NCI-H526 treated with DMSO at 0.1 percent for 48 hours (cell line): ENCODE measurements at places on chromosomes 5 and 9.

GRCh38 chr9:107868186-107868585 is 378.6 kb upstream of the KLF4 start:
- DNase-seq = no peak

DNA sequence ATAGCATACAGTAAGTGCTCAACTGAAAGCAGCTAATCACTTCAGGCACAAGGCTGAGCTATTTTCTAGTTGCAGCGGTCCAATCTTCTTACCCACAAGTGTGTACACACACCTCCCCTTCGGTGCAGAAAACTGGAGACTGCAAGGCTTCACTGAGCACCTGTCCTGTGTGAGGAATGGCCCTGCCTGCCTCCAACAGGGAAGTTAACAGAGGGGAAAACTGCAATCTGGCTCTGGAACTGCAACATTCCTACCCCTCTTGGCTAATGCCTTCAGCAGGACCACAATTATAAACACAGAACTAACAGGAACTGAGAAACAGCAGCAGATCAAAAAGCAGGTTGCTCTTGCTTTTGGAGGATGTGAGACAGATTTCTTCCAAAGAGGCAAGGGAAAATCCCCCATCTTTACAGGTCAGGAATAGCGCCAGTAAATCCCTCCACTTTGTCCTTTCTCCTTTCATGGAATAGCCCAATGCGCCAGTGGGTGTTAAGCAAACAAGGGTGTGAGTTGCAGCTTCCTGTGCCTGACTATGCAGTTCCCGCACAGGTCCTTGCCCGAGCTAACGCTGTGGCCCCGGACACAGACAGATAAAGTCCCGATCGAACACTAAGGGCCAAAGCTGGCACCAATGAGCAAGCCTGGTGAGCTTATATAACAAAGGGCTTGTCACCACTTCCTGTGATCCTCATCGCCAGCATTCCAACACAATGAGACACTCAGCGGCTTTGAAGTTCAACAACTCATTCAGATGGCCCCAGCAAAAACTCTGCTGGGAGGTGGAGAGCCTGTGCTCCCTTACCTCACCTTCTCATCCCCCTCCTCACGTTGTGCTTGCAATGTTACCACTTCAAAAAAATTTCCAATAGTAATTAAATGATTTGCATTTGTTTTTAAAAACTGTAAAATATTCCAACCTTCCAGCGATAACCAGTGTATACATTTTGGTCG is 21.5 kb downstream of the SHB start:
- DNase-seq = no peak

- no peak for DNase-seq
Observed at GRCh38 chr5:141623186-141623585, 4.4 kb upstream of the DIAPH1 start.

GRCh38 chr5:177455661-177456590 is 9.3 kb downstream of the PRR7 start:
- peak; percentile 43 for DNase-seq

DNA sequence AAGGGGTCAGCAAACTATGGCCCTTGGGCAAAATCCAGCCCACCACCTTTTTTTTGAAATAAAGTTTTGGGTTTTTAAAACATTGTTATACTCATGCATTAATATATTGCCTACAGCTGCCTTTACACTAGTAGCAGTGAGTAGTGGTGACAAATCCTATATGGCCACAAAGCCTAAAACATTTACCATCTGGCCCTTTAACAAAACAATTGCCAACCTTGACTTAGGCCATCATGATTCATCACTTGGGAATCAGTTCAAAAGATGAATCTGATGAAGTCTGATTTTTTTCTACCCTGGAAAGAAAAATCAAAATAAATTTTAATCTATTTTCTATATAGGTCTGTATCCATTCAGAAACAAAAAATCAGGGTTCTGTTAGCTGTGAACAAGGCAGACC is 484.9 kb downstream of the BNC2 start:
- DNase-seq = no peak

DNA sequence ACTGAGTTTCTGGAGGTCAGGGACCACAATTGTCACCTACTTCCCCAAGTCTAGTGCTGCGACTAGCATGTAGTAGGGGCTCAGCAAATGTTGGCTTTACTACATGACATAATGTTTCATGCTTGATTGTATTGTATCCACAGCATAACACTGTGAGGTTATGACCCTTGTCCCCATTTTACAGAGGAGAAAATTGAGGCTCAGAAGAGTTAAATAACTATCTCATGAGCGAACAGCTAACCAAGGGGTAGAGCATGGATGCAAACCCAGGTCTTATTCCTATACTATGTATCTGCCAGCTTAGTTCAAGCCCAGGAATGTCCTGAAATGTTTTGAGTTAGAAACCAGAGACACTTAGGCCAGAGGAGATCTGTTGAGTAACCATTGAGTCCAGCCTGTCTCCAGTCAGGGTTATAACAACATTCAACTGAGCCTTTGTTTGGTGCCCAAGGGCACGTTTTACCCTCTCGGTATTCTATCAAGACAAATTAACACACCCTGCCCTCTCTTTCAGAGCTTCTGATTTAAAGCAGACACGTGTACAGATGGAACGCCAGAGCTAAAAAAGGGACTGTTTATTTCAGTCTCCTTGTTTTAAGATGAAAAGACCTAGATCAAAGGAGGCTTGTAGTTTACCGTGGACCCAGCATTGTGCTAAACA is 16.5 kb downstream of the ANGPTL2 start:
- DNase-seq = no peak

DNA sequence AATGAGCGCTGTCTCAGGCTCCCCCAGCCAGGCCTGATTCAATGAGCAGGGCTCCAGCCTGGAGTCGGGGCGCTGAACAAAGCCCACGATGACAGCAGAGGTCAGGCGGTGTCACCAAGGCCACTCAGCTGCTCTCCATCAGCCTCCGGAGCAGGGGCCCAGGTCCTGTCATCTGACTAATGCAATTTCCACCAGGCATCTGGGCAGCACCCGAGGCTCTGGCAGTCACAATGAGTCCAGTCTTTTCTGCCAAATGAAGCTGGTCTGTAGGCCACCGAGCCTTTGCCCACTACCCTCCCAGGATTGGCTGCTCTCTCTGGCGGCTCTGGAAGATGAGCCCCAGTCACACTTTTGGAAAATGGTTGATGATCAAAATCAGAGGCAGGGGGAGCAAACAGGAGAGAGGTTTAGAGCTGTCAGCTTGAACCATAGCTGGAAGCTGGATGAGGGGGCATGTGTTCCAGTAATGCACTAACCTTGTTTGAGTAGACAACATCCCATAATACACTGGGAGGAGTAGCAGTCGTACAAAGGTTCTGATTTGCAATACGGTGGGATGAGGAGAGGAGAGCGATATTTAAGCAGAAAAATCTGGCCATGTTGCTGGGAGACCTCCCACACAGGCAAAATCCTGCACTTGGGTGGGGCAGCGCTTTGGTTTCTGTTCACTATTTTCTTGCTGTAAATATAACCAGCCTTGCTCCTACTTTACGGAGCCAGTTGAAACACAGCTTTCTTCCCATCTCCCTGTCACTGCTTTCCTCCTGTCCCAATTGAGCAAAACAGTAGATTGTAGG is 306.4 kb upstream of the PANK3 start:
- DNase-seq = no peak

DNA sequence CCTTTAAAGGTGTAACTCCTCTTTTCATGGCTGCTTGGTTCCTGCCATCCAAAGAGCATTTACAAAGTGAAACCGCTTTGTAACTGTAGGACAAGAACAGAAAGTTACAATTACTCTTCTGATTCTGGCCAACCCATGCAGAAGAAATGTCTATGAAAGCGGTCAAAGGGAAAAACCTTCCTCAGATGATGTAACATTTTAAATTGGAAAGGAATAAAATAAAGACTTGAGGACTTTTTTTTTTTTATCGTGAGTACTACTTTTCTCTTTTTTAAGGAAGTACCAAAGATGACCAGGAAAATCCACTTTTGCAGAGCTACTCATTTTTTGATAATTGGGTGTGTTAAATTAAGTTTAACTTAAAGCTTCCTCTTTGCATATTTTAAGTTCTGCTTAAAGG is 13.0 kb upstream of the C9orf72 start:
- DNase-seq = no peak

DNA sequence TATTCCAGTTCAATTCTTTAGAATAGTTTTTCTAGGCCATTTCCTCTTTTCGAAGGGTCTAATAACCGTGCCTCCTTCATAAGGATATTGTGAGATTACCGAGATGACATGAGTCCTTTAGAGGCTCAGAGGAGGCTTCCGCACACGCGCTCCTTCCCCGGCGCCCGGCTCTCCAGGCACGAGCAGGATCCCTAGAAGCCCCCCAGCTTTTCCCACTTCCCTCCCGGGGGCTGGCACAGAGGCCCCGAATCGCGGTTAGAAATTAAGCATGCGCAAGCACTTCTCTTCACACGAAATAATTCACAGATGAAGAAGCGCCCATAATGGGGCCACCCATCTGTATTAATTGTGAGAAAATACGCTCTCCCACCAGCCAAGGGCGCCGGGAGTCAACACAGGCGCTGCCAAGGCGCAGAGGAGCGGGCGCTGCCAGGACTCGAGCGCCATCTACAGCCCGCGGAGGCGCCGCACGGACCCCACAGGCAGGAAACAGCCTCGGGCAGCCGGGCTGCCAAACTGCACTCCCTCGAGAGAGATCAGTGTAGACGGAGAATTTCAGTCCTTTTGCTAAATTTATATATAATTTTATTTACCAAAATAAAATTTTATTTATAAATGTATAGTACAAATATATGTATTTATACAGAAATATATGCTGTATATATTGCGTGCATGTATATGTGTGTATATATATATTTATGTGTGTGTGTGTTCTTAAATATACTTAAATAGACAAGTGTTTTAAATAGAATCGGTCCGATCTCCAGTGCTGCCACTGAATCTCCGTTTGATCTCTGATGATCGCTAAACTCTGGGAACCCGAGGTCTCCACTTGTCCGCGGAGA is 258.1 kb upstream of the NFIL3 start:
- DNase-seq = no peak

DNA sequence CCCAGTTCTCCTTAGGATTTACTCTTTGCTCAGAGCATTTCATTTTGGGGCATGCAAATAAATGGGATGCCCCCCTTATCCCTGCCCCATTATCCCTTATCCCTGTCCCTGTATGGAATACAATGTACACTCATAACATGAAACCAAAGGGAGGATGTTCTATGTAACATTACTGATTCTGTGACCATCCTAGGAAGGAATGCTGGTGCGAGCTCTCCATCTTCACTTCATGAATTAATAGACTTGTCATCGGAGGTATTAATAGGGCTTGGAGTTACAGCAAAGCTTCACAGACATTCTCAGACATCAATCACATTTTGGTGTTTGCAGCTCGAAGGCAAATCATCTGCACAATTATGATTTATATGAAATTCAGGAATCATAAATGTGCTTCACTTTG is 20.4 kb upstream of the PIK3R1 start:
- DNase-seq = no peak

DNA sequence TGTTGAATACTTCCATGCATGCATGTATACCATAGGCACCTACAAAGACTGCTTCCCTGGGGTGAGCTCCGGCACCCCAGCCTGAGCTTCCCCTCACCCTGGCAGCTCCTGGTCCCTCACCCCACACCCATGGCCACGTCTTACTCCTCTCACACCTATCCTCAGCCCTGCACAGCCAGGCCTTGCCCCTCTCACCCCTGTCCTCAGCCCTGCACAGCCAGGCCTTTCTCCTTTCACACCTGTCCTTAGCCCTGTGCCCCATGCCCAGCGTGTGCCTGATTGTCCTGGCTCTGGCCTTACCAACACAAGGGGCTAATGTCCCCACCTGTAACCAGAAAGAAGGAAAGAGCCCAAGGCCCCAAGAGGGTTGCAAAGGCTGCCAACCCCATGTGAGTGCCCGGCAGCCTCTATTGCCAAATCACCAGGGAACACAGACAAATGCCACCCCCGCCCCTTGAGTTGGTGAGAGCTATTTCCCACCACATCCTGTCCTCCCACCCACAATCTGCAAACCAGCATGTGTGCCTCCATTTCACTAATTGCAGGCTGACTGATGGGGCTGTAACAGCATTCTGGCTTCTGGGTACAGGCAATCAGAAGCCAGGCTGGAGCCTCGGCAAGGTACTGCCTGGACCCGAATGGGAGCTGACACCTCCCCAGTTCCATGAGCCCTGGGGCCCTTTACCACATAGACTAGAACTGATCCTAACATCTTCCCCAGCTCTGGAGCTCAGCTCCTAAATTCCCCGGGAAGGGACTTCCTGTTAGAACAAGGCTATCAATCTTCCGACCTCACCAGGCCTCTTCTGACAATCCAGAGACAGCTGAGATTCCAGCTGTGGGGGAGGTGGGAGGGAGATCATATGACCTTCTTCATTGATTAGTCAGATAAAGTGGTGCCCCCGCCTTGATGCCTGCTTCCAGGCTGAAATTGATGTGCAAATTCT is 78.2 kb downstream of the FAM114A2 start:
- DNase-seq = no peak

- no peak for DNase-seq
Observed at GRCh38 chr9:115161446-115161845, 43.5 kb upstream of the TNC start.

DNA sequence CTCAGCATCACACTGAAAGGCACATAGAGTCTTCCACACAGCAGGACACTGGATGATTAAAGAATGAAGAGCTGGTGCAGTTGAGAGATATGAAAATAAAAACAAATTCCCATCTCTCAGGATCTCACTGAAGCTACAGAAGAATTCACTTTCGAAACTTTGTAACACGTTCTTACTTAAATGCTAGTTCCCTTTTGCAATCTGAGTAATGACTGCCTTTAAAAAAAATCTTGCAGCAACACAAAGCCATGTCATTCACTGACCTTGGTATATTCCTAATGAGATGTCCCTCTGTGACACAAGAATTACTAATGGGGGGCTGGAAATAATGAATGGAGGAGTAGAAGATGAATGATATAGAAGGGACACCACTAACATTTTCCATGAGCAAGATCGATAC is 201.8 kb downstream of the GLIS3 start:
- no peak for DNase-seq

- no peak for DNase-seq
Observed at GRCh38 chr9:93597142-93597706, 20.8 kb downstream of the PHF2 start.

GRCh38 chr5:139473105-139473504 is 2.3 kb downstream of the SMIM33 start:
- DNase-seq = no peak

- peak; percentile 6 for DNase-seq
Observed at GRCh38 chr9:100028201-100028784, 70.5 kb downstream of the ERP44 start.

- DNase-seq = no peak
Observed at GRCh38 chr5:74282490-74282889, 358.0 kb downstream of the ENC1 start.

DNA sequence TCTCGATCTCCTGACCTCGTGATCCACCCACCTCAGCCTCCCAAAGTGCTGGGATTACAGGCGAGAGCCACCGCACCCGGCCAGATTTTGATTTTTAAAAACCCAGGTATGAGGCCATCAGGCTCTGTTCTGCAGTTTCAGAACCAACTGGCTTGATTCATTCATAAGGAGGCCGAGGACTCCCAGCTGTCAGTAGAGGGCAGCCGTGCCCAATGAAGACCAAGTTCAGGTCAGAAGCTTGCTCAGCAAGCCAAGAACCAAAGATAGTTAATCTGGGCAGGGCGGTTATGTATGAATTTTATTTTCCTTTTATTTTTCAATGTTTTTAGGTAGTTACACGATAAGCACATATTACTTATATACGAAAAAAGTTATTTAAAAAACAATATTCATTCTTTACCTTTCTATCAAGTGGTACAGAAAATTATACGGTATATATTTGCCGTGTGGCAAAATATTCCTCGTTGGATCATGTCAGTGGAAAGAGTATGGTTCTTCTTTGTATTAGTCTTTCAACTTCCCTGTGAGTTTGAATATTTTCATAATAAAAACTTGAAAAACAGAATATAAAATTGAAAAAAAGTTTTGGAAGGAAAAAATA is 18.0 kb downstream of the MGAT1 start:
- DNase-seq = no peak

GRCh38 chr9:133545494-133546286 is 11.2 kb downstream of the ADAMTSL2 start:
- DNase-seq = no peak
